NCI-H1105 (cell line): ENCODE measurements at places on chromosomes 2 and 18.

DNA sequence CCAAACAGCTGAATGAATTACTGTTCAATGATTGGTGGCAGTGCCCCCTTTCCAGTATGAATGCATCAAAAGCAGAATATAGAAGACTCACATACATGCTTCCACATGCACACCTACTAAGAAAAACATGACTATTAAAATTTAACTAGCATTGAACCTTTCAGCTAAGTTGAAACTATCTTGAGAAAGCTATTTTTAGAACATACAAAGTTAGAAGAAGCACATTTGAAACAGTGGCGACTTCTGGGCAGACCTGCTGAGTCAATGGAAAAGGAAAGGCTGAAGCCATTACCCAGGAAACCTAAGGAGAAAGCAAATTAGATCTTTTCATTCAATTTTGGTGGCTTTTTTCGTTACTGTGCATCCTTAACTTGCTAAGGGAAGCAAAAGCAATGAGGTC, 55.9 kb downstream of the PLA2R1 start:
- DNase-seq, result no peak

DNA sequence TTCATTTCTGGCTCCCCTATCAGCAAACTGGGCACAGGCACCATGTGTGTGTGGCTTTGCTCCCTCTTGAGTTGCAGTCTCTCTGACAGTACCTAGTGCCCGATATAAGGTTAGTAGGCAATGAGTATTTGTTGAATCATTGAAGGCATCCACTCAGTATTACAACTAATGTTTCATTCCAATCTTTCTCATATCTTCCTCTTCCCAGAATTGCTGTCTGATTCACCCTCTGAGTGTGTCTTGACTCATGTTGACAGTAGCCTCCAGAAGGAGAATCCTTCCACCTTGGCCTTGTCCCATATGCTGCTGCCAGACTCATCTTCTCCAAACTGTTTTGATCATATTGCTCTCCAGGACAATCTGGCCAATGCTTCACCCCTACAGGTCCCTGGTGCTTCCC, 202.5 kb downstream of the LRRTM1 start:
- no peak for DNase-seq

DNA sequence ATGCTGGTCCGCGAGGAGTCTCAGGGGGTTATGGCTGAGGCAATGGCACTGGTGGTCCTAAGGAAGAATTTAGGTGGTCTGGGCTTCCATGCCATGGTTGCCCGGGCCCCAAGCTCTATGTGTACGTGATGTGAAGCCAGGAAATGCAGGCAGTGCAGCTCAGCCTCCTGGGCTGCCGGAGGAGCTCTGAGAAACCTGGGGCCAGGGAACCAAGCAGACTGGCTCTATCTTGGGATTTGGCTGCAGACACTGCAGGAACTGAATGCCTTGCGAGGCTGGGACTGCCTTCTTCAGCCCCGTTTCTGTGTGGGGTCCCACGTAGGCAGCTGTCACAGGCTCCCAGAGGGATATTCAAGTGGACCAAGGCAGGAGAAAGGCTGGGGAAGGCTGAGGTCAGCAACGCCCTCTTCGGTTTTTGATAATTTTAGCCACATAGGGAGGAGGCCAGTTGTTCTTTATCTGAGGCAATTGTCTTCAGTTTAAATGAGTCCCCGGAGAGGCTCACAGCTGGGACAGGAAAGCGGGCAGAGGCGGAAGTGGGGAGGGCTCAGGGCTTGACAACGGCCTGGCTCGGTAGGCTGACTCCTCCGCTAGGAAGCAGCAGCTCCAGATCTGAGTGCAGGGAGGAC, 77.7 kb downstream of the RHOB start:
- DNase-seq, result no peak

- DNase-seq, result no peak
Measured at GRCh38 chr2:28434600-28434989, 41.9 kb downstream of the FOSL2 start.

GRCh38 chr2:216860426-216861137, 718 bp upstream of the TNP1 start:
- no peak for DNase-seq

- no peak for DNase-seq
Measured at GRCh38 chr18:12086249-12086648, 7.4 kb upstream of the ANKRD62 start.

DNA sequence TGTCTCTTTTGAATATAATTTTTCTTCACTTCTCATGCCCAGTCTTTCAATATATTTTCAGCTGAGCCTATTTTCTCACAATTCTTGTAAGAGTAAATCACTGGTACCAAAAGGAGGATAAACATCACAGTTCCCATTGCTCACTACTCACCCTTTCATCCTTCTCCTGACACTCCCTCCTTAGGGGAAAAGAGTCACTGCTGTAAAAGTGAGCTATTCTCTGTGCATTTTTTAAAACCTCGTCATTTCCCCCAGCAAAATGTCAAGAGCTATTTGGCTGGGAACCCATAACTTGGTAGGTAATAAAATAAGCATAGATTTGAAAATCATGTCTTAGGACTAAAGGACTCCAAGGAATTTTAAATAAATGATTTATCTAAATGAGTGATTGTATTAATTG, 340.1 kb upstream of the GYPC start:
- no peak for DNase-seq

DNA sequence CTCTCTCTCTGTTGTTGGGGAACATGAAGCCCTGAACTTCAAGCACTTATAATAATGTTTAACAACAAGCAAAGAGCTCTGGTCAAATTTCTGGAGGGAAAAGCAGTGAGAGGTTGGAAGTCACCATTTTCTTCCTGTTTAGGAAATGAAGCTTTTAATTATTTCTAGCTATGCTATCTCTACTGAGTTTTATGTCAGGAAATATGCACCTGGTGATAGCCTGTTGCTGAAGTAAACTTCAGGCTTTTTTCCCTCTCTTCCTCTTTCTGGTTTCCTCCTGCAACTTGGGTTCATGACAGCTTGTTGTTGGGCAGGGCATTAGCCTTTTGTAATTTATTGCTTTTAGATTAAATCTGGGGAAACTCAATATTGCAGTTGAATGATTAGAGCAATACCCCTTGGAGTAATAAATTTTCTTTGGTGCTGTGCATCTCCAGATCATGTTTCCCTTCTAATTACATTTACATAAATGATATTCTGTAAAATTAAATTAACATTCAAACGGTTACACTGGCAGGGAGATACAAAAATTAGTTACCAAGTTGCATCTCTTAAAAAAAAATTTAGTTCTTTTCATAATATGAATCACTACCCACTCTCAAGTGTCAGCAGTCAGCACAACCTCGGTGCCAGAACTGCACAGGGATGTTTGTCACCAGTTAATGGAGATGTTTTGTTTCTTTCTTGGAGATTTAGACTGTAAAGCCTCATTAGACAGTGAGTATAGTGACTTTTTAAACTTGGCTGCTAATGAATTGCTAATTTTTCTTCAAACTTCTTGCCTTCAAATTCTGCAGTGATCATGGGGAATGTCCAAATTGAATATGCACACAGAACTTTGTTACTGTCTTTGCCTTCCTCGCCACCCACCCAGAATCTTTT, 466.6 kb upstream of the ETAA1 start:
- no peak for DNase-seq

GRCh38 chr18:58095222-58095621, 51.2 kb downstream of the NEDD4L start:
- DNase-seq, result no peak

- no peak for DNase-seq
Measured at GRCh38 chr2:123840016-123840415, 185.1 kb upstream of the CNTNAP5 start.
